Osteocyte (in vitro differentiated cells): ENCODE measurements at places on chromosomes 4 and X. TPM values are rescaled to one million over a fixed set of nuclear protein-coding genes. Genes with fewer than 3 reads are reported as not detected.

GRCh38 chrX:109793191-109793590 is 60.1 kb upstream of the ACSL4 start:
- no peak overlapping the region for H3K27ac ChIP-seq
- no peaks in the 10 kb centered on the region for H3K36me3 ChIP-seq
- DNase-seq = no peak
- H3K4me3 ChIP-seq = no peak overlapping the region
- no peaks in the 10 kb centered on the region for H3K4me1 ChIP-seq
- H3K27me3 ChIP-seq = peaks cover 3% of the 10 kb centered on the region

GRCh38 chrX:152822383-152823086 is 8.0 kb downstream of the CETN2 start:
- no peak for DNase-seq
- H3K36me3 ChIP-seq = peaks cover 2% of the 10 kb centered on the region
- no peak overlapping the region for H3K27ac ChIP-seq
- H3K27me3 ChIP-seq = peaks cover 5% of the 10 kb centered on the region

- no peak for DNase-seq
- H3K4me3 ChIP-seq = no peak overlapping the region
- H3K4me1 ChIP-seq = no peaks in the 10 kb centered on the region
- no peaks in the 10 kb centered on the region for H3K36me3 ChIP-seq
- no peak overlapping the region for H3K27ac ChIP-seq
Observed at GRCh38 chr4:183478123-183478522, 26.7 kb upstream of the ING2 start.

- H3K27ac ChIP-seq = no peak overlapping the region
- no peak for DNase-seq
- no peak overlapping the region for H3K4me3 ChIP-seq
Observed at GRCh38 chr4:104025251-104025650, 305.5 kb upstream of the TACR3 start.

DNA sequence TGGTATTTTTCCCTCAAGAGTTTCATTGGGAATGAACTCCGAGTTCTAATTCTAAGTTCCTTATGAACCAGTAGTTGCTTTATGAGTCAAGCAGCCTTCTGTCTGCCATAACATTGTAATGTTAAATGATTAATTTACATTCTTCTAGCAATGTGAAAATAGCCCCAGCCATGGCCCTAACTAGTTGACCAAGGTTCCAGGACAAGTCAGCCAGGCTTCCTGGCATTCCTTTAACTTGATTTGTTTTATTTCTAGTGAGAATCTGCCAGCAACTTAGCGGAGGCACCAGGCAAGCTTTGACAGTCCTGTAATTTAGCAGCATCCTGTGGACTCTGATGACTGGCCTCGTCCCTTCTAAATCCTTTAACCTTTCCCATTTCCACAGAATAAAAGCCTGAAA is 69.0 kb downstream of the GLRA2 start:
- no peak for DNase-seq
- no peaks in the 10 kb centered on the region for H3K27me3 ChIP-seq
- no peaks in the 10 kb centered on the region for H3K4me1 ChIP-seq
- no peak overlapping the region for H3K27ac ChIP-seq

- no peaks in the 10 kb centered on the region for H3K36me3 ChIP-seq
- H3K27me3 ChIP-seq = peaks cover 16% of the 10 kb centered on the region
- H3K4me3 ChIP-seq = peak overlapping the region; percentile 92
- DNase-seq = no peak
Observed at GRCh38 chr4:13484749-13485221, 645 bp upstream of the RAB28 start.

GRCh38 chr4:53050361-53050774 is 188.3 kb downstream of the RASL11B start:
- DNase-seq = no peak
- H3K4me1 ChIP-seq = peaks cover 8% of the 10 kb centered on the region
- H3K27me3 ChIP-seq = no peaks in the 10 kb centered on the region
- H3K36me3 ChIP-seq = peaks cover 3% of the 10 kb centered on the region
- no peak overlapping the region for H3K4me3 ChIP-seq

GRCh38 chrX:22093550-22093949 is 61.4 kb downstream of the PHEX start:
- no peaks in the 10 kb centered on the region for H3K27me3 ChIP-seq
- H3K4me3 ChIP-seq = no peak overlapping the region
- H3K27ac ChIP-seq = no peak overlapping the region
- H3K36me3 ChIP-seq = no peaks in the 10 kb centered on the region

- H3K4me3 ChIP-seq = peak overlapping the region; percentile 70
- DNase-seq = no peak
- peak overlapping the region; percentile 75 for H3K27ac ChIP-seq
- peaks cover 57% of the 10 kb centered on the region for H3K4me1 ChIP-seq
Observed at GRCh38 chr4:86451560-86452330, 91.9 kb upstream of the MAPK10 start.

DNA sequence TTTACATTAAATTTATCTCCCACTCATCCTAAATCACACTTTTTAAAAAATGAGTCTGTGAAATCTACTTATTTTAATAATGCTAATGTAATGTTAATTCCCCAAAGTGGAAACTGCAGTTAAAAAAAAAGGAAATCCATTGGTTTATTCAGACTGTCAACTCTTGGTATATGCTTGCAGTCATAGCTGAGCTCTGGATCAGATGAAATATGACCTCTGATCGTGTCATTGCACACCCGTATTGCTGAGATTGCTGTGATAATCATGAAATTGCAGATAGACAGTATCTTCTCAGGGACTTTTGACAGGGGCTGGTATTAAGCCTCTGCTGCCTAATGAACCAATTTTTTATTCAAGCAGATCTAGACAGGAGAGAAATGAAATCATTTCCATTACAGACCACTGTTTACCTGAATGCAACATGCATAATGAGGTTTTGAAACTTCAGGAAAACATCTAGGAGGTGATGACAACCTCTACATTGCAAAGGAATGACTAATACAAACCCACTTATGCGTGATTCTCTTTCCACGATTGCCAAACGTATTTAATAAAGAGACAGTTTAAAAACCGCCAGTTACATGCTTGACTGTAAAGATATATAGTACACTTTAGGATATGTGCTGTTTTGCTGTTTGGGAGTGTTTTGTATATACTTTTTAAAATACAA is 138.3 kb upstream of the PUDP start:
- DNase-seq = no peak
- no peak overlapping the region for H3K27ac ChIP-seq
- no peaks in the 10 kb centered on the region for H3K27me3 ChIP-seq
- no peak overlapping the region for H3K4me3 ChIP-seq

- H3K27ac ChIP-seq = peak overlapping the region; percentile 63
- no peak overlapping the region for H3K4me3 ChIP-seq
- no peaks in the 10 kb centered on the region for H3K36me3 ChIP-seq
- DNase-seq = no peak
- H3K27me3 ChIP-seq = no peaks in the 10 kb centered on the region
- H3K4me1 ChIP-seq = peaks cover 19% of the 10 kb centered on the region
Observed at GRCh38 chr4:137635601-137636000, 103.3 kb upstream of the PCDH18 start.

GRCh38 chrX:96556886-96557285 is 127.8 kb upstream of the DIAPH2 start:
- H3K4me3 ChIP-seq = no peak overlapping the region
- peaks cover 4% of the 10 kb centered on the region for H3K4me1 ChIP-seq
- H3K27me3 ChIP-seq = peaks cover 17% of the 10 kb centered on the region
- no peak for DNase-seq

GRCh38 chrX:150032742-150033141 is 94.5 kb upstream of the EOLA2 start:
- peak overlapping the region; percentile 90 for H3K27ac ChIP-seq
- peaks cover 12% of the 10 kb centered on the region for H3K36me3 ChIP-seq
- H3K27me3 ChIP-seq = no peaks in the 10 kb centered on the region
- peaks cover 46% of the 10 kb centered on the region for H3K4me1 ChIP-seq

DNA sequence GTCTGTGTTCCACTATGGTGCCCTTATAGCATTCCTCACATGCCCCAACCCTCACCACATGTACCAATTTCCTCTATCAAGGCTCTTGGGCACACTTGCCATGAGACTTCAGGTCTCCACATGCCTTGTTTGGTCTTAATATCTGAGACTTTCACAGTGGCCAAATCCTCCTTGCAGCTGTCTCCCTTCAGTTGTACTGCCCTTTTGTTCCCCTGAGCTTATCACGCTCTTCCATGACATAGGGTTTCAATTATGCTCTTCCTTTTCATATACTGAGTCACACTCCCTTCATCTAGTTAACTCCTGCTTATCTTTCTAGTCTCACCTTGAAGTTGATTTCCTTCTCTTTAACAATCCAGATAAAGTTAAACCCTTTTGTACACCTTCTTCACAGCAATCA is 212.9 kb downstream of the PDHA2 start:
- no peak for DNase-seq
- no peak overlapping the region for H3K27ac ChIP-seq
- H3K27me3 ChIP-seq = peaks cover 2% of the 10 kb centered on the region
- peaks cover 1% of the 10 kb centered on the region for H3K4me1 ChIP-seq
- no peak overlapping the region for H3K4me3 ChIP-seq

DNA sequence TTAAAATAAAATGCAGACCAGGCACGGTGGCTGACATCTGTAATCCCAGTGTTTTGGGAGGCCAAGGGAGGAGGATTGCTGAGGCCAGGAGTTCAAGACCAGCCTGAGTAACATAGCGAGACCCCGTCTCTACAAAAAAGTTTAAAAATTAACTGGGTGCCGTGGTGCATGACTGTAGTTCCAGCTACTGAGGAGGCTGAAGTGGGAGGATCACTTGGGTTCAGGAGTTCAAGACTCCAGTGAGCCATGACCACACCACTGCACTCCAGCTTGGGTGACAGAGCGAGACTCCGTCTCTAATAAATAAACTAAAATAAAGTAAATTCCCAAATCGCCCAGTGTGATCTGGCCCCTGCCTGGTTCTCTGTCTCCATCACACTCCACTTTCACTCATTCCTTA is 43.7 kb downstream of the TENM3 start:
- no peak overlapping the region for H3K27ac ChIP-seq
- peaks cover 2% of the 10 kb centered on the region for H3K36me3 ChIP-seq
- no peak for DNase-seq
- H3K4me3 ChIP-seq = no peak overlapping the region
- H3K27me3 ChIP-seq = no peaks in the 10 kb centered on the region
- H3K4me1 ChIP-seq = no peaks in the 10 kb centered on the region

GRCh38 chr4:148510211-148510610 is 68.0 kb upstream of the NR3C2 start:
- no peak overlapping the region for H3K4me3 ChIP-seq
- H3K27me3 ChIP-seq = no peaks in the 10 kb centered on the region
- H3K27ac ChIP-seq = no peak overlapping the region
- H3K4me1 ChIP-seq = no peaks in the 10 kb centered on the region

DNA sequence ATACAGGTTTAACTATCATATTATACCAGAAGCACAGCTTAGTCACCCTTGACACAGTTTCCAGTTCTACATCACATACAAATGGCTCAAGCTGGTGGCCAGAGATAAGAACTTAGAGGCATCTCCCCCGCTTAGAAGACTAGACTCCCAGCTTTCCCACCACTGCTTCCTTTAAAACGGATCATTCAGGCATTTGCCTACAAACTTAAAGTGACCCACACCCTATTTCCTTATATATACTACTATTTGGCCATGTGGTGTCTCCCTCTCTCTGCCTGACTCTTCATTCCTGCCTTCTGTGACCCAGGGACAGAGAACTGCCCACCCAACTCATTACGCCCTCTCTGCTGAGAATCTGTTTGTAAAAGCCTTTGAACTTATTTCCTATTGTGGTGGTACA is 781.2 kb upstream of the DIAPH2 start:
- no peak for DNase-seq
- H3K4me1 ChIP-seq = no peaks in the 10 kb centered on the region
- H3K27me3 ChIP-seq = no peaks in the 10 kb centered on the region
- no peaks in the 10 kb centered on the region for H3K36me3 ChIP-seq

The ZXDA gene
- not detected in 2 replicates for total RNA-seq

The PLXNB3 gene
- total RNA-seq = 8.7 and 9.1 TPM in 2 replicates
